ENCODE measurements at places on chromosomes 5 and 9.

GRCh38 chr5:112583166-112583565 lies 154.5 kb upstream of the APC start:
- no peak for DNase-seq

DNA sequence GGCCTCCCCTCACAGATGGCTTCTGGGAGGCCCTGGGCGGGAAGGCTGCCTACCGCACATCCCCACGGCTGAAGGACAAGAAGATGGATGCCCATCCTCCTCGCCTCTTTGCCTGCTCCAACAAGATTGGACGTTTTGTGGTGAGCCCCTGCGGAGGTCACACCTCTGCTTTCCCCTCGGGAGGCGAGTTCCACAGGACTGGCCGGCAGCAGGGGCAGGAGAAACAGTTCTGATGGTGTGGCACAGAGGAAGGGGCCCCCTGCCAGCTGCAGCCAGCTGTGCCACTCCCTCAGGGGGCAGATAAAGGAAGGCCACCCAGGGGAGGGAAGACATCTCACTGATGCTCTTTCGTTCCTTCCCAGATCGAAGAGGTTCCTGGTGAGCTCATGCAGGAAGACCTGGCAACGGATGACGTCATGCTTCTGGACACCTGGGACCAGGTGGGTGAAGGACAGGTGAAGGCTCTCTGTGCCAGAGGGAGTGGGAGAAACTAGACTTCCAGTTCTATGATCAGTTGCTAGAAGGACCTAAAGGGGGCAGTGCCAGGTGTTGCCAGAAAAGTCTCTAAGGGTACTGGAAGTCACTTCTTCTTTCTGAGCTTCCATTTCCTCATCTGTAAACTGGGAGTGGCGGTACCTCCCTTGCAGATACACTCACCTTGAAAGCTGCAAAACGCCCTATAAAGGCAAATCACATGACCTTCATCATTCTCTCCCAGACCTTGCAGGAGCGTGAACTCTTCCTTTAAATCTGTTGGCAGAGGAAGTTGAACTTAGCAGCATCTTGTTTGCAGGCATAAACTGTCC lies 41.0 kb downstream of the STOM start:
- DNase-seq, result no peak

- DNase-seq, result no peak
Measured at GRCh38 chr5:8826508-8826907, 719.4 kb downstream of the SEMA5A start.

- DNase-seq, result peak; percentile 80
Measured at GRCh38 chr9:33721674-33722358, 73.5 kb upstream of the PRSS3 start.

- no peak for DNase-seq
Measured at GRCh38 chr5:145818604-145819003, 16.5 kb downstream of the PRELID2 start.

DNA sequence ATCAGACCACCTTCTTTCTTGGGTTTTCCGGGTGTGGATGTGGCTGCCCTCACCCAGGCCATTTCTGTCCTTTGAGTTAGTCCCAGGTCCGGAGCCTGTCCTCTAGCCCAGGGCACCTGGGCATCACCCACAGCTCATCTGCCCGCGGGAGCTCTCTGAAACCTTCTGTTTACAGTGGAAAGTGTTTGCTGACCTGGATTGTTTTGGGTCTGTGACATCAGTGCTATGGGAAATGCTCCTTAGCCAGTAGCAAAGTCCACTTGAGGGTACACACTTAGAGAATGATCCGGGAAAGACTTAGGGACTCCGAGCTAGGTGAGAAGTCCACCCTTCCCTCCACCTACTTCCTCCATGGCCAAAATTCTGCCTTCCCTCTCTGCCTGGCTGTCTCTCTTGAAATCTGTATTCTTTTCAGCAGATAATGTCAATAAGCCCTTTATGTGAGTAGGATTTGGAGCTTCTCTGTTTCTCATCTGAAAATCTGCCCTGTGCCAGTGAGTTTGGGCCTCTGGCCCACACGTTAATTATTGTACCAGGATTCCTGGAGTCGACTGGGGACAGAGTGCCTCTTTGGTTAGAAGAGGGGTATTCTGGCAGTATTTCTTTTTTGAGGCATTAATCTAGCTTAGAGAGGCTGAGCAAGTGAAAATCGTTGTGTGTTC lies 19.9 kb downstream of the ABLIM3 start:
- no peak for DNase-seq

GRCh38 chr5:57572461-57572860 lies 89.8 kb upstream of the ACTBL2 start:
- no peak for DNase-seq

DNA sequence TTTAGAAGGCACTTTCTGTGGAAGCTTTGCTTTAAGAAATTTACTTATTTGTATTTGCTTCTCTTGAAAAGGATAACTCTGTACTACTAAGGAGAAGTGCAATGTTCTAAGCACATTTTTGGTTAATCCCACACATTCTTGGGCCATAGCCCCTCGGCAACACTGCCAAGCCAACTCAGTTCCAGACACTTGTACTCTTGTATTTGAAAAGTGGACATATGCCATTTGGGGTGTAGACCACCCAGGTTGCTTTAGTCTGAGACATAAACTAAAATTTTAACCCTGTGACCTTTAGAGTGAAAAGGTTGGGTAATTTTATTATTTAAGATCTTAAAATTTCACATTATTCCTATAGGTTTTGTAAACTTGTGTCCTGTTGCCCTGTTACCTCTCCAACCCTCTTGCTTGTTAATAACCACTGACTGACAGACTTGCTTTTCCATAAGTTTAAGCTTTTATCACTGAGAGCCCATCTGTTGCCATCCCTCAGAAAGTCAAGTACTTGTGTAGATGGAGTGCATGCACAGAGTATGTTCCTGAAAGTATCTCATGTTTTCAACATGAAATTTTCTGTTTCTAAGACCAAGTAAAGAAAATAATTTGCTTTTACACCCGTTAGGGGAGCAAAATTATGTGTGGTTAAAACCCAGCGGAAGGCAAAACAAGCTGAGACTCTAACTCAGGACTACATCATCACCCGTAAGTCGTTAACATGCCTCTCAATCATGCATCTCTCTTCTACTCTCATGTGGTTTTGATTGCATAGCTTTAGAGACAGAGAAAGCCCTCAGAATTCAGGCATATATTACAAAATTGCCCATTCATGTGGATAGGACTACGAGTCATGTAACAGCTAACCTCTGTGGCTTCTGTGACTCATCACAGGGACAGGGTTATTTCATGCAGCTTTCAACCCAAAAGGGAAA lies 117.3 kb downstream of the GDNF start:
- no peak for DNase-seq

GRCh38 chr5:107217721-107218130 lies 453.0 kb downstream of the EFNA5 start:
- no peak for DNase-seq

GRCh38 chr5:116462500-116462899 lies 112.1 kb downstream of the SEMA6A start:
- no peak for DNase-seq

DNA sequence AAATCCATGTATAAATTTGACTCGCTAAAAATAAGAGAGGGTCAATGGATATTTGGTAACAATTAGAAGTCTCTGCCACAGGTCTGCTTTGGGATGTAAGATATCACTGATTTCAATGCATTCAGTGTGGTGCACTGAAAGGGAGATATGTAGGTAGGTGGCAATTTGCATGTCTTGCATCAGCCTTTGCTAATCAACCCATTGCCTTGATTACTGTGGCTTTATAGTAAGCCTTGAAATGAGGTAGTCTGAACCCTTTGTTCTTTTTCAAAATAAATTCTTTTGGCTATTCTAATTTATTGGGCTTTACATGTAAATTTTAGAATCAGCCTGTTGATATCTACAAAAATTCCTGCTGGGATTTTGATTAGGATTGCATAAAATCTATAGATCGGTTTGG lies 15.8 kb upstream of the TBCA start:
- DNase-seq, result no peak

GRCh38 chr5:54862036-54862435 lies 123.4 kb downstream of the ESM1 start:
- no peak for DNase-seq

GRCh38 chr5:16721151-16722096 lies 104.6 kb upstream of the RETREG1 start:
- DNase-seq, result no peak

GRCh38 chr5:87526131-87526530 lies 113.4 kb upstream of the CCNH start:
- no peak for DNase-seq

GRCh38 chr9:125495172-125496119 lies 211.6 kb downstream of the MAPKAP1 start:
- DNase-seq, result no peak

- no peak for DNase-seq
Measured at GRCh38 chr5:143606043-143606752, 202.7 kb upstream of the NR3C1 start.

GRCh38 chr5:102649731-102650130 lies 105.4 kb upstream of the PAM start:
- no peak for DNase-seq

GRCh38 chr5:94830520-94830919 lies 212.1 kb downstream of the SLF1 start:
- DNase-seq, result no peak

- no peak for DNase-seq
Measured at GRCh38 chr5:142819292-142819691, 49.1 kb downstream of the ARHGAP26 start.

DNA sequence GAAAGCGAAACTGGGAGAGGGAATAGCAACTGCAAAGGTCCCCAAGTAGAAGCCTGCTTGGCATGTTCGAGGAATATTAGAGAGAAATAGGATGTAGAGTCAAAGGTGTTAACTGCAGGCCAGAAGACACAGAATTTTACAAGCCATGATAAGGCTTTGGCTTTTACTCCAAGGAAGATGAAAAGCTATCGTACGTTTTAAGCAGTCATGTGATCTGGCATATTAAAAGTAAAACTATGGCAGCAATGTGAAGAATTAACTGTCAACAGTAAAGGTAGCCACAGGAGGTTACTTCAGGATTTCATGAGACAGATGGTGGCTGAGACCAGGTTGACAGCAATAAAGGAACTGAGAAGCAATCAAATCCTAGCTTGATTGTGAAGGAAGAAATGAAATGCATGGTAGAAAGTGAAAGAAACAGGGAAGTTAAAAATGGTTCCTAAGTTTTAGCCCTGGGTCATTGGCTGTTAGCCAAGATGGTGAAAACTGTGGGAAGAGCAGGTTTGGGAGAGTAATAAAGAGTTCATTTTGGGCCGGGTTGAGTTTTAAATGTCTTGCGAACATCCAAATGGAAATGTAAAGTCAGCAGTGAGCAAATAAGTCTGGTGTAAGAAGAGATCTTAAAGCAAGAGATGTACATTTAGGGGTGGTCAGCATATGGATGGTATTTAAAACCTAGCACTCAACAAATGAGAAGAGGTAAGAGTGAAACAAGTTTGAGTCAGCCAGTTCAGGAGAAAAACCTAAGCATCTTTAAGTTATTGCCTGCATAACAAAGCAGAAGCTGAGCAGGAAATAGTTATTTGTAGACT lies 20.3 kb upstream of the TTC33 start:
- DNase-seq, result no peak

GRCh38 chr9:77486968-77487367 lies 161.2 kb downstream of the GNA14 start:
- no peak for DNase-seq

DNA sequence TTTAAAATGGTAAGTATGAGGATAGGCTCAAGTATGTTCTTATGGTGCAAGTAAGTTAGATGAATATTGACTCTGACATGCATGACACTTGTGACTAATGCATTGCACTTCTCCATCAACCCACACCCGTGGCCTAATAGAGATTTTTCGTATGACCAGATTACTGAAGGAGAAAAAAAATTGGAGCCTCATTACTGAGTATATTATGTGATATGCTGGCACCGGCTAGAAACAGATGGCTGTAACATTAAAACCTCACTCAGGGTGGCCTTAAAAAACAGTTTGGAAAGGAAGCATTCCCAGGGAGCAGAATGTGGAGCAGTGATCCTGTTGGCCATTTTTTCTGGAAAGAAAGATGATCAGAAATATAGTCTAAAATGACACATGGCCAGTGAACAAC lies 766.4 kb downstream of the PRELID2 start:
- no peak for DNase-seq

DNA sequence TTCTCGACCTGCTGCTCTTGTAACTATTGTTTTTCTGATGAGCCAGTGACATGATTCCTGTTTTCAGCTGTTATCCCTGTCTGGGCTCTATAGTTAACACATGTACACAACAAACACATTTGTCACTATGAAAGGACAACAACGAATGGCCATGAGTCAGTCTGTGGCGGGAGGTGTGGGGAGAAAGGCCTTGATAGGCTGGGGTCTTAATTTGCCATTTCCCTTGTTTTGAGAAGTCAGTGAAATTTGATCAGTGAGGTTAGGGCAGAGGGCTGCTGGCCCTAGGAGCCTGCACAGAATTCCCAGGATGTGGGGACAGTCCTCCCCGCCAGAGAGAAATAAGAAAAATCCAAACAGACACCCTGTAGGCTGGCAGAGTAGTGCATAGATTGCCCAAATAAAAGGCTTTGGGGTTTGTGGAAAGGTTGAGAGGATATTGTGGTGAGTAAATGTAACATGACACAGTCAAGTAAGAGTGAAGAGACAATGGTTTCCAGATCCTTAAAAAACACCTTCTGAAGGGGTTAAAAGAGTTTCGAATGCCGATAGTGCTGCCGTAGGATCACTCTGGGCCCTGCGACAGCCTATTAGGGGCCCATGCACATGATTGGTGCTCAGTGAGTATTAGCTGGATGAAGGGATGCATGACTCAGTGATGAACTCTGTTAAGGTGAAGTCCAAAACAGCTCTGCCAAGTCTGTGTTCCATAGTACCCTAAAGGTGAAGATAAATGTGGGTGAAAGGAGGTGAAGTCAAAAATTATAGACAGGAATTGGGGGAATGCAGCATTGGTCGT lies 110.9 kb upstream of the PRRC1 start:
- DNase-seq, result no peak

GRCh38 chr9:27340285-27340674 lies 43.3 kb upstream of the EQTN start:
- no peak for DNase-seq

GRCh38 chr5:176765687-176766086 lies 44.7 kb upstream of the UNC5A start:
- DNase-seq, result no peak

DNA sequence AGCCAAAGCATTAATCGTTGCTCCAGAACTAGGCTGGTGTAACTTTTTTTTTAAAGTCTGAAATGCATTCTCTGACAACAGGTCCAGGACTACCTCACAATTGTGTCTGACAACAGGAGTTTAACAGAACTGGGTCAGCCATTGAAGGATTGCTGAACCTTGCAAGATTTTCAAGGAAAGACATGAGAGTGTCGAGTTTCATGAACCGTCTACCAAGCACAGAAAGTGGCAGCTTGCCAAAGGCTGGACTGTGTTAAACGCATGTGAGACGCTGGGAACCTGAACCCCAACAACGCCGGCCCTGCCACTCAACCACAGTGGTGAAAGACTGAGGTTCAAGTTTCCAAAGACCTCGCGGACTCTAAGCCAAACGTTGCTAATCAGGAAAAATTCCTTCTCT lies 79.1 kb downstream of the LHFPL2 start:
- DNase-seq, result no peak
